ENCODE measurements at places on chromosomes 13 and 19.

DNA sequence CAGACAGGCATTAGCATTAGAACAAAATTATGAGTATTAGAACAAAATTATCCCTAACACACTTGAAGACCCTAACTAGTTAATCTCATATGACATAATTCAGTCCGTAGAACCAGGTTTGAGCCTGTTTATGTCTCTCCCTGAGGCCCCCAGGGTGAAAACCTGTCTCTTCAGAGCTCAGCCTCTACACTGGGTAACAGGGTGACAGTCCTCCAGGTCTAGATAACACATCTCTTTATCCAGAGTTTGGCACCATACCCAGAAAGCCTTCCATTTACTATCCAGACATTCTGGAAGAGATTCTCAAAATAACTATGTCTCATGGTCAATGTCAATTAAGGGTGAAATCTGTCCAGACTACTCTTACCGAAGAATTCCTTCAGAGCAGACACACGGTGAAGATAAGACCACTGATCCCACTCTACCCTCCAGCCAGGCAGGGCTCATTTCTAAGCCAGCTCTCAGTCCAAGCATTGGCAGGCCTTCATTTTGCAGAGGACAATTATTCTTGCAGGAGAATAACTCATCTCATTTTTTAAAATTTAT, 1195.3 kb downstream of the EFNB2 start:
- no peak for DNase-seq

DNA sequence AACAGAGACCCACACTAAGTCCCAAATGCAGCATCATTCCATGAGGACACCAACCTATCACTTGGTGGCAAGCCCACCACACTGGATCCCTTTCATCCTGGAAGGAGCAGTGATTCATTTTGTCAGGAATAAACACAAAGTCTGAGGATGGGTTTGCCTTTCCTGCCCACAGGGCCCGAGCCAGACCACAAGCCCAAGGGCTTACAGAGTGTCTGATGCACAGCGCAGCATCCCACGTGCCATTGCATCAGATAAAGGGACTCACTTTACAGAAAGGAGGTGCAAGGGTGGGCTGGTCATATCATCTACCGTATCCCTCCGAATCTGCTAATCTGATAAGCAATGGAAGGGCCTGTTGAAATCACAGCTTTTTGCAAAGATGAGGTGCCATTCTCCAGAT, 12.2 kb upstream of the KCTD15 start:
- no peak for DNase-seq

- no peak for DNase-seq
Measured at GRCh38 chr13:40402931-40403431, 263.5 kb downstream of the FOXO1 start.

GRCh38 chr13:99982036-99982730, 599 bp downstream of the ZIC2 start:
- peak; percentile 64 for DNase-seq

GRCh38 chr19:14473073-14473977, 1.8 kb downstream of the PTGER1 start:
- DNase-seq = no peak

GRCh38 chr13:77000475-77000874, 8.6 kb downstream of the CLN5 start:
- no peak for DNase-seq

GRCh38 chr19:13034636-13035035, 39.4 kb downstream of the NFIX start:
- no peak for DNase-seq

DNA sequence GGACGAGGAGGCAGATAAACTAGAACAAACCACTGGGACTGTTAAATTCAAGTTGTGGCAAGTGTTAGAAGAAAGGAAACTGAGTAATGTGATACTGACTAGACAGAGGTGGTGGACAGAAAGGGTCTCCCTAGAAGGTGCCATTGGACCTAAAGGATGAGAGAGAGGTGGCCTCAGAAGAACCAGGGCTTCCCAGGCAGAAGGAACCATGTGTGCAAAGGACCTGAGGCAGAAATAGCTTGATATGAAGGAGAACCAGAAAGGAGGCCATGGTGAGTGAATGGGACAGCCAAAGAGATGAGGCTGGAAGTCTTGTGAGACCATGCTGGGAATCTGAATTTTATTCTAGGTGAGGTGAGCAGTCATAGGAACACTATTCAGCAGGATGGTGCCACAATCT, 2.8 kb upstream of the SYDE1 start:
- DNase-seq = no peak

GRCh38 chr13:99075268-99076191, 97.7 kb upstream of the DOCK9 start:
- no peak for DNase-seq

GRCh38 chr19:55697698-55698097, 22.7 kb downstream of the EPN1 start:
- DNase-seq = no peak

DNA sequence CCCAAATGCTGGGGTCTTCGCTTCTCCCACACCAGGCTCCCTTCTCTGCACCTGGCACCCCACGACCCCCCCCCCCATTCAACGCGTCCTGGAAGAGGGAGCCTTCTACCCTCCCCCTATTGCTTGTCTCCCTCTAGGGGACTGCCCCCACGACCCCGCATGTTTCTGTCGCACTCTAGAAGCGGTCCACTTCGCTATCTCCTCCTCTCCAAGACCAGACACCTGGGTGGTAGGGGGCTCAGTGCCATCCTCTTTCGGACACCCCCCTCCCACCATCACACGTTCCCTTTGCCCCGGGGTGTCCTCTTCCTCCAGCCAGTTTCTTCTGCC, 1.5 kb downstream of the TGFB1 start:
- no peak for DNase-seq

- DNase-seq = no peak
Measured at GRCh38 chr13:28031896-28032288, 43.4 kb upstream of the URAD start.

GRCh38 chr19:50427997-50428425, 4.7 kb upstream of the MYBPC2 start:
- DNase-seq = no peak

DNA sequence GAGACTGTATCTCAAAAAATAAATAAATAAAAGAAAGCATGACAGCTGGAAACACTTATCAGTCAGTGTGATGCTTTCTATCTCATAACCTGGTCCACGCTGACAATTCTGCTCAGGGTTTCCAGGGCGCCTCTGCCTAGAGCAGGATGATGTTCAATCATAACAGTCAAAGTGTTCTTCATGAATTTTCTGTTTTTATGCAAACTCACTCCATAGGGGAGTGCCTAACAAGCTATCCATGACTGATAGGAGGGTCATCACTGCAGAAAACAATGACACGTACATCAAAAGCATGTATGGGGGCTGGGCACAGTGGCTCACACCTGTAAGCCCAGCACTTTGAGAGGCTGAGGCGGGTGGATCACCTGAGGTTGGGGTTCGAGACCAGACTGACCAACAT, 41.4 kb upstream of the ZNF83 start:
- DNase-seq = no peak

DNA sequence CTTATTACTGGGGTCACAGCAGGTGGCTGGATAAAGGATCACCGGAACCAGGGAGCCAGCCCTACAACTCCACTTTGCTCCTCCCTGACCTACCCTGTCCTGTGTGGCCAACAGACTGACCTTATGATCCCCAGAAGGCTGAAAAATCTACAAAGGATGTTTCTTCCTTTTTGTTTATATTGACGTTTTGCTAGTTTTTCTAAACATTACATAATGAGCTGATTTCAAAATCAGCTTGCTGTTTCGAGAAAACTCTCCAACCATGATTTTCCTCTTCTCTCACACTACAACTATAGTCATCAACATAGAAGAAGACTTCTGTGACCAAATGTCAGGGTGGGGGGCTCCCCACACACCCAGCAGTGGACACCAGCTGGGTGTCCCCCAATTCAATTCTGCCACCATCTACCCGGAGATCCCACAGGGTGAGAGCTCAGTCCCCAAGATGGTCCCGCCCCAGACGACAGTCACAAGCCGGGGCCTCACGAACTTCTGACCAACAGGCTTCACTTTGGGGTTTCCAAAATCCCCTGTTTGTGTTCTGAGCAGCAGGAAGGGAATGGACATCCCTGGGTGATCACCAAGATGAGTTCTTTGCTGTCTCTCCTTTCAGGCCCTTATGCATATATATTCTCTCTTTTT, 35.0 kb downstream of the ZNF536 start:
- DNase-seq = no peak

- DNase-seq = peak; percentile 30
Measured at GRCh38 chr13:89380101-89380500, 1708.9 kb downstream of the SLITRK5 start.

DNA sequence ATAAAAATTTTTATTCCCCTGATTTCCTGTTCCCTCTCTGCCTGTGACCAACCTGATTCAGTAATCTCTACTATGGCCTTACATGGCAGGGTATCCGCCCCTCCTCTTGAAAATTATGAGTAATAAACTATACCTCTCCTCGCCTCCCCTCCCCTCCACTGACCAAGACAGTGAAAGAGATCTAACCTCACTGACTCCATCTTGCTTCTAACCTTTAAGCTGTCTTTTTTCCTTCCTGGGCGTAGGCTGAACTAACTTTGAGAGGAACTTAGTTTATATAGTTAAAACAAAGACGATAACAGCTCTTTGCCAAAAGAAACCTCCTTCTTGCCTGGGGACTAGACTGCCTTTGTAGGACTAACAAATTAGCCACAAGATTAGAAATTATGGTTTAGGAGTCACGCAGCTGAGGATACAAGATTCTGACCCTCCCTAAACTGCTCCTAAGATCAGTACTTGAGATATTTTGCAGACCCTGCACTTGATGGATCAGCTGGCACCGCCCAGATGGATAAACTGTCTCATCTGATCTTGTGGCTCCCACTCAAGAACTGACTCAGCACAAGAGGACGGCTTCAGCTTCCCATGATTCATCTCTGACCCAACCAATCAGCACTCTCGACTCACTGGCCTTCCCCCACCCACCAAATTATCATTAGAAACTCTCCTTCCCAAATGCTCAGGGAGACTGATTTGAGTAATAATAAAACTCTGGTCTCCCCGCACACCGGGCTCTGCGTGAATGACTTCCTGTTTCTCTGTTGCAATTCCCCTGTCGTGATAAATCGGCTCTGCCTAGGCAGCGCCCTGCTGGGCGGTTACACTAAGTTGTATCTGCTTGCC, 187.1 kb downstream of the TDRD3 start:
- DNase-seq = no peak

DNA sequence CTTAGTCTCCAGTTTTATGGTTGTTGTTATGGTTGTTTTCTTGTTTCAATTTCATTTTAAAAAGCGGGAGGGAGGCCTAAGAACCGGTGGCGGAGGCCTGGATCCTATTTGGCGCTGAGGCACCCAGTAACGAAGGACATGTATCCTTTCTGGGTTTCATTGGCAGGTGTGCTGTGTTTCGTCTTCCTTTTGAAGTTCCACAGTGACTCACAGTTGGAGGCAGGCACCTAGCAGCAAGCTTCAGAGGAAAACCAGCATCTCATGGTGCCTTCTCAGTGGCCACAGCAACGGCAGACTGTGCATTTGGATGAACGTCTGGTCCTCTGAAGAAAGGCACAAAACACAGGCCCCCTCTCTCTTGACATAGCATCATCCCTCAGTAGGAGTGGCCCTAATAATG, 697.2 kb downstream of the EFNB2 start:
- DNase-seq = no peak

- DNase-seq = no peak
Measured at GRCh38 chr13:114147803-114148520, 15.5 kb upstream of the RASA3 start.

DNA sequence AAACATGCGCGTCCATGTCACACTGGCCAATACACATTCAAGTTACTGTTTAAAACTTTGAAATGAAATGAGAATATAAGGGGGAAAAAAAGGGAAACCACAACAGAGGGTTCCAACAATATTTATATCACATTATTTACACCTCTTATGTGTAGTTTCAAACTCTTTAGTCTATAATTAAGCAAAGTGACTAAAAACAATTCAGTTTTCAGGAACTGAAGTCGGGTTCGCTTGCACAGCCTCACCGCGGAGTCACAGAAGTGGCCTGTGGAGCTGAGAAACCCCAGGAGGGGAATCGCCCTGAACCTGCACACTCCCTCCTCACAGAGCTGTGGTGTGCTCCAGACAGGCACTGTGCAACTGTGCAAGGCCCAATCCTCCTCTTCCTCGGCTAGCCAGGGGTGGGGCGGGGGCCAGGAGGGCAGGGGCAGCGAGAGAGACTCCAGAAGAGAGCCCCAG, 75.9 kb downstream of the STK24 start:
- DNase-seq = no peak

GRCh38 chr19:14031719-14032480, at the start of gene IL27RA:
Gene IL27RA, plus strand, starts transcription at chr19:14031762. Its CDS starts 111 bp downstream, at chr19:14031873.
- peak; percentile 81 for DNase-seq

DNA sequence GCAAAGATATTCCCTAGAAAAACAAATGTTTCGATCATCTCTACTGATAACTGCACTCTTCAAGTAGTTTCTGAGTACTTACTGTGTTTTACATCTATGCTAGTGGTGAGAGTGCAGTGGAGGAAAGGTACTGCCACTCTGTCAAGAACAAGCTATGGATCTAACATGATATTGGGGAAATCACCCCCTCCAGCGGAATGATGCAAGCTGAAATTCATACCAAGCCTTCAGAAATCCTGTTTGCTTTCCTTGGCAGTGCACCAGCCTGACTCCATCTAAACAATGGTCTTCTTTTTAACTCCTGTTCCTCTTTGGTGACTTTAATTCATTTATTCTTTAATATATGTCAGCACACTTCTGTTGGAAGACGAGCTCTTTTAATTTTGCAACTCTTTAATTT, 238.0 kb downstream of the PCDH9 start:
- no peak for DNase-seq

DNA sequence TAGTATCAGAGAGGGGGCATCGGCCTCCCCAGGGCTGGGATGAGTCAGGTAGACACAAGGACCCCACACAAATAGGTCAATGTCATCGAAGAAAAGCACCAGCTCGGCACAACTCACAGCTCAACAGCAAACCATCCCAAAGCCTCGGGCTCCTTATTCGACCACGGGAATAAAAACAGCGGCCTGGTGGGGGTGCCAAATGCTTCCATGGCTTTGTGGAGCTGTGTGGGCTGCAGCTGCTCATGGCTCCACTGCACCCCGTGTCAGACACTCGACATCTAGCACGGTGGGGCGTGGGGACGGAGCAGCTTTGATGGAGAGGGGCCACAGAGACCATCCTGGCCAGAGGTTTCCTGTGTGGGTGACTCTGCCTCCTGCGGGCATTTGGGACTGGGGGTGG, 212.5 kb upstream of the SOX1 start:
- DNase-seq = peak; percentile 80

DNA sequence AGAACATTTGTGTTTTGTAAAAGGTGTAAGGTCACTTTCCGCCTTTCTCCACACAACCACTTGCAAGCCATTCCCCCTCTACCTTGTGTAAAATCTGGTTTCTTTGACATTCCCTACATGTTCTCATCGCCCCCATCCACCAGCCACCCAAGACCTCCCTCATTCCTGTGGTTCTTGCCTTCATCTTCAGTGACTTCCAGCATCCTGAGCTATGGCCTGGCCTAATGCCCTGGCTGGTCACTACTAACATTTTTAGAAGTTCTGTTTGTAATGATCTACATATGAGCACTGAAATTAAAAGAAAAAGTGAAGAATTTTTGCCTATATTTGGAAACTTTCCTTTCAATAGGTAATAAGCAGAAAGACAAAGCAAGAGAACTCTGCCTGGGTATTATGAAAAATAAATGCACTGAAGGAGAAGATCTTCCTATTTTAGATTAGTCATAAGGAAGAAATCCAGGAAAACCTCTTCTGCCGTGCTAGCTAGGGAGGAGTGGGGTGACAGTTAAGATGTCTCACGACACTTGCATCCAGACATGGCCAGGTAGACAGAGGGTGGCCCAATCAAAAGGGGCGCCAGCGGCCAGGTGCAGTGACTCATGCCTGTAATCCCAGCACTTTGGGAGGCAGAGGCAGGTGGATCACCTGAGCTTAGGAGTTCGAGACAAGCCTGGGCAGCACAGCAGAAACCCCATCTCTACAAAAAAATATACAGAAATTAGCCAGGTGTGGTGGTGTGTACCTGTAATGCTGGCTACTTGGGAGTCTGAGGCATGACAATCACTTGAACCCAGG, 28.1 kb upstream of the MPHOSPH8 start:
- DNase-seq = no peak

All from NCI-H1417 (cell line).